Naive thymus-derived CD8-positive, alpha-beta T cell (primary cell): ENCODE measurements at places on chromosomes 16 and 17. TPM values are rescaled to one million over a fixed set of nuclear protein-coding genes. Genes with fewer than 3 reads are reported as not detected.

KRT31 gene
- polyA plus RNA-seq: not detected

DNAI2 gene
- polyA plus RNA-seq: 0.28 TPM

CDR2 gene
- 91.0 TPM for polyA plus RNA-seq

CEMP1 gene
- polyA plus RNA-seq: 0.81 TPM

ZNF18 gene
- polyA plus RNA-seq: 6.9 TPM

GRCh38 chr16:918741-919657, 51.8 kb downstream of the LMF1 start:
- DNase-seq: no peak

DNA sequence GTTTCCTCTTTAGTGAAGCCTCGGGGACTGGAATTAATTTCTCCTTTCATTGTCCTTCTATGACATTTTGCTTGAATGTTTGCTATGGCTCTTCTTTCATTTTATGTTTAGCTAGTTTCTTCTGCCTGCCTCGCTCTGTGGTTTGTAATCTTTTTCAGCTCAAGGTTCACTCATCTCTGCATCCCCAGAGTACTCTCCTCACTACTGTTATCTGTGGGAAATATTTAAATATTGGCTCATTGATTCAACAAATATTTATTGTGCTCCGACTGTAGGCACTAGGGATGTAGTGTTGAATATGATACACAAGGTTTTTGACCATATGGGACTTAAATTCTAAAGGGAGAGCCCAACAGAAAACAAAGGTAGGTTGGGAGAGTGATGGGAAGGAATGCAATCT, 195.9 kb downstream of the PHKB start:
- no peak for DNase-seq

DNA sequence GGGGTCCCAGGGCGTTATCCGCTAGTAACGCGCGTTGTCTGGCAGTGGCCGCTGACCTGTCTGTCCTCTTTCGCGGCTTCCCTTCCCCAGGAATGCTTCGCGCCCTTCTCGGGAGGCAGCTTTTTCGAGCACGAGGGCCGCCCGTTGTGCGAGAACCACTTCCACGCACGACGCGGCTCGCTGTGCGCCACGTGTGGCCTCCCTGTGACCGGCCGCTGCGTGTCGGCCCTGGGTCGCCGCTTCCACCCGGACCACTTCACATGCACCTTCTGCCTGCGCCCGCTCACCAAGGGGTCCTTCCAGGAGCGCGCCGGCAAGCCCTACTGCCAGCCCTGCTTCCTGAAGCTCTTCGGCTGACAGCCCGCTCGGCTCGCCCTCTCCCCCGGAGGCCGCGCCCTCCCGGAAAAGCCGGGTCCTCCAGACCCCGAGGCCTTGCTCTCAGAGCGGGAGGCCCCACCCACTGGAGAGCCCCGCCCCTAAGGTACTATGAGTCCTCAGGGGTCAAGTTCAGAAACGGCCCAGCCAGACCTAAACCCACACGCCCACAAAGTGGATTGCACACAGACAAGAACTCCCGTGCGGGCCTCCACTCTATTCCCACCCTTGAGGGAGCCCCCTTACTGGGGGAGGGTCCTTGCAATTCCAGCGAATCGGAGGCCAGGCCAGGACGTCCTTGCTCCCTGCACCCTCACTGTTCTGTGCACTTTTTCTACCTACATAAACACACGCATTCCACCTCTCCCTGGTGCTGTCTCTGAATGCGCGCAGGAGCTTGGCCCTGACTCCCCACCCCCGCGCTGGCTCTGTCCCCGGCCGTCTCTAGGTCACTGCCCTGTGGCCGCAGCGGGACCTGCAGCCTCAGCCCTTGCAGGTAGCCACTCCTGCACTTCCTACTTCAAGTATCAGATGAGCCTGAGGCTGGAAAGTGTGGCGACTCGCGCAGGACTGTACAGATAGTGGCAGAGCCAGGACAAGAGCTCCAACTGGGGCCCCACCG, 5.4 kb upstream of the SLC5A2 start:
- peak; percentile 30 for DNase-seq

- no peak for DNase-seq
Measured at GRCh38 chr16:89709166-89709565, 7.7 kb upstream of the SPATA2L start.

DNA sequence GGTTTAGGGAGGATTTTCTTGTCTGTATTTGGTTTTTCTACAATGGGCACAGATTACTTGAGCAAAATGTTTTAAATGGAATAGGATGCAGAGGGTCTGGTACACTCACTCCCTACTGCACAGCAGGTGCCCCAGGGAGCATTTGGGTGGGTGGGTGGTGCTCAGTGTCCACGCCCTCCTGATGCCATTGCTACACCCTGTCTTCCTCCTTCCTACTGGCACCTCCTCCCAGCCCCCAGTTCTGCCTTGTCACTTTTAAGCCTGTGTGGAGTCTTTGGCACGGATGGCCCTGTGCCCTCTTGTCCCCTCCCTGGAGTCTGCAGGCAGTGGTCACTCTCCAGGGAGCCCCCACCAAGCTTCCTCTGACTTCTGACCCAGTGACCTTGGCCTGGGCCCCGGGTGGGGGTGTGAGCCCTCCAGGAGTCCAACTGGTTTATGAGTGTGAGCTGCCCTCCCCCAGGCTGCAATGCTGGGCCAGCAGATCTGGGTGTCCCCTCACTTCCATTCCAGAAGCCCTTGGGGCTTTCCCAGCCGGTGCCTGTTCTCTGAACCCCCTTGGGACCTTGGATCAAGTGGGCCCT, 15.5 kb downstream of the LLGL2 start:
- no peak for DNase-seq

- DNase-seq: no peak
Measured at GRCh38 chr16:2959206-2959605, 4.9 kb upstream of the KREMEN2 start.

GRCh38 chr17:38885728-38886642, 16.1 kb downstream of the LASP1 start:
- no peak for DNase-seq

DNA sequence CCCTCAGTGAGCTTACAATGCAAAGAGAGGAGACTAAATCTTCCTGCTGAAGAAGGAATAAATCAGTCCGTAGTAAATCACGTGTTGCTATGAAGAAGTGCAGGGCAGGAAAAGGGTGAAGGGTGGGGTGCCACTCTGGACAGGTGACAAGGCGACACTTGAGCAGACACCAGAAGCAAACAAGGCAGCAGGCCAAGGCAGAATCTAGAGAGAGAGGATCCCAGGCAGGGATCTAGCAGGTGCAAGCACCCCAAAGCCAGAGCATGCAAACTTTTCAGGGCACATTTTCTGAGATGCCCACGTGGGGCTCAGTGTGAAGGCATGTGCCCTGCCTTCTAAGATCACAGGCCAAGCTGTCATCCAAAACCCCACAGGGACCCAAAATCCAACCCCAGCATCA, 193.3 kb downstream of the ZNF423 start:
- no peak for DNase-seq

DNA sequence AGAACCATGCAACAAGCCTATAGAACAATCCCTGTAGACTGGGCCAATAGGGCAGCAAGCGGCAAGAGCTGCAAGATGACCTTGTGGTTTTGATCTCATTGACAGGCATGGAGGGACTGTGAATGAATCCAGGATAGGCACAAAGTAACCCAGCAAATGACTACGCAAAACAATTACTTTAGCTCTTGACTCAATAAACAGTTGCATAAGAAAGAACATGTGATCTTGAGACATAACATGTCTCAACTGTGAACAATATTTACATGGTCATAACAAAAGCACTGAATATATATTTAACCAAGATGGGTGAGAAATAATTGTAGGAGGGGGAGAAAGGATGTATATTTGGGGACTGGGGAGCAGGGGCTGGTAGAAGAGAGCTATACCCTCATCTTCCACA, 313.7 kb upstream of the CDH5 start:
- no peak for DNase-seq

- peak; percentile 52 for DNase-seq
Measured at GRCh38 chr16:727291-727977, 528 bp downstream of the HAGHL start.

GRCh38 chr17:30565073-30565935, 88.1 kb downstream of the GOSR1 start:
- DNase-seq: no peak

DNA sequence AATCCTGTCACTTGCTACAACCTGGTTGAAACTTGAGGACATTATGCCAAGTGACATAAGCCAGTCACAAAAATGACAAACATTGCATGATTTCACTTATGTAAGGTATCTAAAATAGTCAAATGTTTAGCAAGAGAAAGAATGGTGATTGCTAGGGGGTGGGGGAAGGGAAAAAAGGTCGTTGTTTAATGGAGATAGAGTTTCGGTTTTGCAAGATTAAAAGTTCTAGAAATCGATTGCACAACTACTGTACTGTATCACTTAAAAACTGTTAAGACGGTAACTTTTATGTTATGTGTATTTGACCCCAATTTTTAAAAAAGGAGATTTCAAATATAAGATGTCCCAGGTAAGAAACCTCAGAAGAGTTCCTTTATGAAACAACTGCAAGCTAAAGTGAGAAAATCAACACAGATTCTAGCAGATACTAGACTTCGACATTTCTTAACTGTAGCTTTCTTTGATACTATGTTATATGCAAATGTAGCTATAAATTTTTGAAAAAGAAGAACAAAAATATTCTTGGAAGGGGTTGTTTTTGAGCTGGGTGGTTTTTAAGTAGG, 5.9 kb downstream of the MEOX1 start:
- DNase-seq: no peak

DNA sequence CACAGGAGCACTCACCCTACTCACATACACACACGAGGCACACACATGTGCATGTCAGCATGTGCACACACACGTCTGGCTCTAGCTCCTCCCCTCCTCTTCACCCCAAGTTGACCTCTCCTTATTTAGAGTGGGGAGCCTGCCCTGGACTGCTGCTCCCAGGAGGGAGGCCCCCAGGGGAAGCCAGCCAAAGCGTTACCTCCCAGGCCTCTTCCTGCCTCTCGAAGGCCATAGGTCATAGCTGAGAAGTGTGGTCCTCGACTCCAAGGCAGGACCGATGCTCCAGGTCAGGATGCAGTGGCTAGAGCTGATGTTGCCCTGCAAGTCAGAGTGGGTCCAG, 18.8 kb downstream of the POLR3K start:
- no peak for DNase-seq

DNA sequence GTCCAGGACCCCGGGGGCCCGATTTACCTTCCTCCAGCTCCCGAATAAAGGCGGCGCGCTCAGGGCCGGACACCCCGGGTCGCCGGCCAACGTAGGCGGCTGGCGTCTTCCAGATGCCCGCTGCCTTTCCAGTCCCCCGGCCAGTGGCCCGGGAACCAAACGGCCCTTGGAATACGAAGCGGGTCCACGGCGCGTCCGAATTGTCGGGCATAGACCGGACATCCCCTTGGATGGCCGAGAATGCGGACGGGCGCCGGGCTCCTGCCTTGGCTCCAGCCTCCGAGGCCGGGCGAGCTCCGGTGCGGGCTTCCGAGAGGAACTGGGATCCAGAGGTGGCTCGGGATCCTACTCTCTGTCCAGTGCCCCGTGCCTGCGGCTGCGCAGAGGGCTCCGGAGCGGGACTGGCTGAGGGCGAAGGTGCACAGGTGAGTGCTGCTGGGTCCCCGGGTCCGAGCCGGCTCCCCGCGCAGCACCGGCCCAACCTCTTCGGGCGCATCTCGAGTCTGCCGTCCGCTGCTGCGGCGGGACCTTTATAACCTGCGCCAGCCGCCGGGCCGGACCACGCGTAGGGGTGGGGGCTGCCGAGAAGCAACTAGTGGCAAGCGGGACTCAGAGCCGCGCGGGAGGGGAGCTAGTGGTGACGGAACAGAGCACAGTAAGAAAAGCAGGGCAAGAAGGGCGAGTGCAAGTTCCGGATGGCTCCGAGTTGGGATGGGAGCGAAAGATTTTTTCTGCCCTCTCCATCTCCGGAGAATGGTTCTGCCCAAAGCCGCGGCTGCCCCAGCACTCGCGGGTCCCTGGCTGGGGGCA, at the start of gene HAP1:
Gene HAP1 (minus strand): TSS at position 505 of the 810 bp plus-strand sequence. CDS start 9 bp downstream, at position 496.
- no peak for DNase-seq

DNA sequence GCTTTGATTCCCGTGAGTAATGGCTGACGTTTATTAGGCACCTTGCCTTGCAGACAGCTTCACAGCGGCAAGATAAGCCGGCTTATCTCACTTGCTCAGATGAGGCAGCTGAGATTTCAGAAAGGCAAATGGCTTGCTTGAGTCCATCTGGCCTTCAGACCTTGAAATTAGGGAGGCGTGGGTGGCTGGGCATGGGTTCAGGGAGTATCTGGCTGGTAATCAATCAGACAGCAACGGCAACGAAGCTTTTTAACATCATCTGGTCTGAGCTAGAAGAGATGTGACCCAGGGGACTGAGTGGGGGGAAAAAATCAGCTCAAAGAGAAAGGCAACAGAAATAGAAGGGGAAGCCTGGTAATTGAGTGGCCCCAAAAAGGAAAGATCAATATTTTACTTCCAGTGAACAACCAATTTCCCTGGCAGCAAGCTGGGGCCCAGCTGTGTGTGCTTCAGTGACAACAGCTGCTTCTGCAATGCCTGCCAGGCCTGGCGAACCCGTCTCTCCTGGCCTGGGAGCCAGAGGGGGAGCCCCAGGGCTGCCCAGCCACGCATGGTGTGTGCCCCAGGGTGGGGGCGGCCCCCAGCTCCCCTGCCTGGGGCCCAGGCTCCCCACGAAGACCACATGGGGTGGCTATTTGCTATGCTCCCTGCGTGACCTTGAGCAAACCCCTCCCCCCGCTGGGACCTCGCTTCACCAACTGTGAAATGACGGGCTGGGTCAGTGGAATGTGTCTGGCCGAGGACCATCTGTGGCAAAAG, 34.0 kb downstream of the RAB11FIP4 start:
- no peak for DNase-seq

DNA sequence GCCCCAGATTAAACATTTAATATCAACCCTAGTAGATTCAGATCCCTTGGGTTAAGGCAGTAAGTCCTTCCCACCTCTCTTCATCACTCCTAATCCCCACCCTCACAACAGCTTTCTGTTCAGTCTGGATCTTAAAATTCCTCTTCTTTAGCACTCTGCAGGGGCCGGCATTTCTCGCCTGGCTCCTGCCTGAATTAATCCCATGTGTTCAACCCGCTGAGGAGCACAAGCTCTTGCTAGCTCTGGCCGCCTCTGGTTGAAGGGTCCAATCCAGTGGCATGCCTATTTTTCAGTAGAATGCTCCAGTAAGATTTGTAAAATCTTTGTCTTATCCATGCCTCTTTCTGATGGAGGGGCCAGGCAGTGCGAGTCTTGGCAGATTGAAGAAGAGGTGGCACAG, 59.2 kb downstream of the CYB5B start:
- no peak for DNase-seq

GRCh38 chr17:17902376-17902775, 65.6 kb upstream of the SREBF1 start:
- no peak for DNase-seq

DNA sequence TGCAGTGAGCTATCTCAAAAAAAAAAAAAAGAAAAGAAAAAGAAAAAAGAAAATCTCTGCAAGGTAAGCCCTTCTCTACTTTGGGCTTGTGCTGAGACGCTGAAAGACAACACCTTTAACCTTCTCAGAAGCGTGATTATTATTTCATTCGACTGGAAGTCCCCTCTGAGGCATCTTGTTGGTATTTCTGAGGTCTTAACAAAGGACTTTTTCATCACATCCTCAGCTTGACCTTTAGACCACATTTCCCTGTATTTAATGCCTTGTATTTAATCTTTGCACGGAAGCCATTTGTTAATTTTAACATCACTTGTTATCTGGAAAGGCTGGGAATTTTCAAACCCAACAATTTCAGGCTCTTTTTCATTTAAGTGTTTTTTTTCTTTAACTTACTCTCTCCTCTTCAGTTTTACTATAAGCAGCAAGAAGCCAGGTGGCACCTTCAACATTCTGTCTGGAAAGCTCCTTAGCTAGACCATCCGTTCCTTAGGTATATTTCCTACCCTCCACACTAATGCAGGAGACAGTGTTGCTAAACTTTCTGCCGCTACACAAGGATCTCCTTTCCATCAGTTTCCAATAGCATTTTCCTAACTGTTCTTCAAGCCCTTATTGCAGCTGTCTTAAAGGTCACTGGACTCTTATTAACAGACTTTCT, 10.3 kb downstream of the KCTD13 start:
- no peak for DNase-seq

GRCh38 chr17:39722104-39722503, 8.2 kb downstream of the MIEN1 start:
- DNase-seq: no peak
